Fibroblast of the aortic adventitia (primary cell): ENCODE measurements at places on chromosomes 1 and 21. TPM values are rescaled to one million over a fixed set of nuclear protein-coding genes. Genes with fewer than 3 reads are reported as not detected.

DNA sequence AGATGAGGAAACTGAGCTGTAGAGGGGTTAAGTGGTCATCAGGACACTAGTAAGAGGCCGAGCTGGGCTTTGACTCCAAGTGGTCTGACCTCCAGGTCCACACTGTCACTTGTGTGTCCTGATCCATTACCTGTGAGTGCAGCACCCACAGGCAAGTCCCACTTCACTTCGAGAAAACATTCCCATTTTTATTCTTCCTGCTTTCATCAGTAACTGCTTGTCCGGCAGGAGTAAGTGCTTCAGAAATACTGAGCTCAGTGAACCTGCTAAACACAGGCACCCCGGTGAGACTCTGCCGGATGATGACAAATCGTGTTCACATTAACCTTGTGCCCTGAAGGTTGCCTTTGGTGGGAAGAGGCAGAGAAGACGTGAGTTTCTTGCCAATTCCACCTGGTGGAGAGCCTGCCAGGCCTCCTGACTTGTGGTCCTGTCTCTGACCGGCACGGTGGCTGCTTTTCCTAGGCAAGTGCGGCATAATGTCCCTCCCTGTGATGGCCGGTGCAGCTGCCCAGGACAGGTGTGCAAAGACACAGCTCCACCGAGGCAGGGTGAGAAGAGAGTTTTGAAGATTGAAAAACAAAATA is 29.4 kb downstream of the ZBTB18 start:
- no peak for DNase-seq

DNA sequence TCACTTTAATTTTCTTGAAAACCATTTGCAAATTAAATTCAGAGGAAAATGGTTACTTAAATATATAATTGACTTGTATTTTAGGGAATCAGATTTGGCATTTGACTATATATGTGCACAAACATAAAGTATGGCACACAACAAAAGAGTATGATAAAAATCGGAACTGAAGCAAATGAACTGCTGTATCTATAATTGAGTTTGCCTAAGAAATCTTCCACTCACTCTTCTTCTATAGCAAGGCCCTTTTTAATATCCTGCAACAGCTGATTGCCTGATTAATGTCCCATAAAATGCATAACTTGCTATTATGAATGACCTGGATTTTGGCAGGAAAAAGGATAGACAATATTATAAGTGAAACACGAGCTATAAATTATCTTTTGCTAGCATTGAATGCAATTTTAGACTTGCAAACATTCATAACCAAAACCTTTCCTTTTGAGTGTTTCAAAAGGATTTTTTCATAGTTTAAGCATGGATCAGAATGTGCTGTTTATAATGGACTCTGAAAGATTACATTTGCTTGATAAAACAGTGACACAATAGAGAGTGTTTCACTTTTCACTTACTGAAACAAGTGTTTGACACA is 2204.3 kb downstream of the MRPL39 start:
- DNase-seq: no peak

GRCh38 chr1:78553859-78554258 is 63.1 kb downstream of the PTGFR start:
- DNase-seq: no peak

DNA sequence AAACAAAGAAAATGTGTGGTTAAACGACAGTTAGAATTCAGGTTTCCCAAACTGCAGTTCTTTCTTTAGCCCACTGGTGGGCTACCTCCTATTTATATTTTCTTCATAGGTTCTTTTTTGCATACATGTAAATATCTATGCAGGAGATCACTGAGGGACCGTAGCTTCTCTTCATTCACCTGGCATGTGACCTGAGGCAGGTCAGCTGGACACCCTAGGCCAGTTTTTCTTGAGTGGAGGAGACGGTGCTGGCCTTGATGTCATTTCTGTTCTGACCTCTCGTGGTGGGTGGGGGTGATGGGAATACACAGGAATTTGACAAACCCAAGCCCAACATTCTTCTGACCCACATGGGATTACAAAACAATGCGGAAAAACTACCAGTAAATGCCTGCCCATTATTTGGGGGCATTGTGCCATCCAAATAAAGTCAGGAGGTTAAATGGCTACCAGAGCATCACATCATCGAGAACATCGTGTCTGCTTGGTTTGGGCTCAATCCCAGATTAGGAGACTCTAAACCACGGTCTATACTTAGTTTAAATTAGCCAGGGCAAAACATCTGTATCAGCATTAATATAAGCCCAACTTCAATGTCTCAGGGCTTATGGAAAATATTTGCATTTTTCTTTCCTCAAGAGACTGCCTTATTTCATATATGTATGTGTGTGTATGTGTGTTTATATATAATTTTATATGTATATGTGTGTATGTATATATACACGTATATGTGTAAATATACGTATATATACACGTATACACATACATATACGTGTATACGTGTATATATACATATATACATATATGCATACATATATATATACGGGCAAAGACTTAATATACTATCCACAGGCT is 7.4 kb upstream of the IRF2BP2 start:
- peak; percentile 74 for DNase-seq

Gene CD5L
- total RNA-seq: not detected in 2 replicates

DNA sequence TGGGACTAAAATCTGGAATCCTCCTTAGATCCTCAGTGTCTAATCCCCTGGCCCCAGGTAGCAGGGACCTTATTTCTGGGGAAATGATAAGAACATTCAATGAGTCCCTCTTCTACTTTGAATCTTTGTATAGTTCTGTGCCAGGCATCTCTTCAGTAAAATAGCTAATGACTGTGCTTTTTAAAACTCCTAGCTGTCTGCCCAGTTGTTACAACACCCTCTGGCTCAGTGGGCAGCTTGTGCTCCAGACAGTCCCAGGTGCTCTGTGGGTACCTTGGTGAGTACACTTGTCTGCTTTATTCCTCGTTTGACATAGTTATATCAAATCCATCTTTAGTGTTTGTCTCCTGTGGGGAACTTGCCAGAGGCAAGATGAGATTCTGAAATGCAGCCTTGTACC is 18.0 kb downstream of the TGFB2 start:
- DNase-seq: no peak

DNA sequence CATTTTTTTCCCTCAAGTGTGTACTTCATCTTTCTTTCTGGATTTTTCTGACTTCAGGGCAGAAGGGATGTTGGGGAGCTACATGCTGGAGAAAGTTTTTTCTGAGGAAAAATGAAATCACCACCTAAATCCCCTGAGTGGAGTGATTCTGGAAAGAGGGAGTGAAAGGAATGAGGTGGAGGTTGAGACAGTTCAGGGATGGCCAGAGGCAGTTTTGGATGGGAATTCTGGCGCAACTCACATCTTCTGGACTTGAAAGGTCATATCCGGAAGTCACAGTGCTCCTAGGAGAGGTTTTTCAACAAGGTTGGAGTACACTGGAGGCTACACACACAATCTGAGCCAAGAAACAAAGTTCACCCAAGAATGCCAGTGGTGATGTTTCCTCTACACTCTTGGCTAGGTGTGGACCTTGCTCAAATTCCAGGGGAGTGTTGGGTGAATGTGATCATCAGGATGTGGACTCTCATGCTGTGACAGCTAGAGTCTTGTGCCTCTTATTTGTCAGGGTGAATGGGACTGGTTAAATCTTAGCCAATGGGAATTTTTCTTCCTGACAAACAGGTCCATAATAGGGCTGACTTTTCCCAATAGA is 161.5 kb downstream of the HLX start:
- DNase-seq: peak; percentile 18

DNA sequence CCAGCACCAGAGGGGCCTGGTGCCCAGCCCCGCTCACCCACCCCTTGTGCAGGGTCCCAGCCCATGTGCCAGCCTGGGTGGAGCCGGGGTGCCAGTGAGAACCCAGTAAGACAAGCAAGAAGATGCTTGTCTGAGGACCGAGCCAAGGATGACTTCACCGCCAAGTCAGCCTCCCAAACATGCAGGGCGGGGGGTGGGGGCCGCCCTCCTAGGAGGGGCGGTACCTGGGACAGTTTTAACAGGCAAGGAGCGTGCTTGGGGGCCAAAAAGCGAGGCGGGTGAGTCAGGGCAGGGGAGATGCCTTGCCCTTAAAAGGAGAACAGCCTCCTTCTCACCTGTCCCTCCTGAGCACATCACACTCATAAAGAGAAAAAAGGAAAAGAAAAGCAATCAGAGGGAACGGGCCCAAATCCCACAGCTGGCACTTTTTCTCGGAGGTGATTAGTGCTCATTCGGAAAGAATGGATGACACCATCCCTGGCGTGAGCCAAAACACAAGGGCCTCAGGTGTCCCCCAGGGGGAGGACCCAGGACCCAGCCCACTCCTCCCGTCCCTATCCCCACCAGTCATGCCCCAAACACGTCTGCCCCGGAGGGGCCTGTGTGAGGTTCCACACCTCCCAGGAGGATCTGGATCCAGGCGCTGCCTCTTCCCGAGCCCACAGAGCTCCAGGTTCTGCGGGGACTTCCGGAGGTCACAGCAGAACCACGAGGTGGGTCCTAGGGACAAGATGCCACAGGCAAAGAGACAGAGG is 77.6 kb upstream of the IFFO2 start:
- DNase-seq: peak; percentile 11

Gene SAMSN1
- 0.27 TPM in 1 of 2 replicates, not detected in the other for total RNA-seq

DNA sequence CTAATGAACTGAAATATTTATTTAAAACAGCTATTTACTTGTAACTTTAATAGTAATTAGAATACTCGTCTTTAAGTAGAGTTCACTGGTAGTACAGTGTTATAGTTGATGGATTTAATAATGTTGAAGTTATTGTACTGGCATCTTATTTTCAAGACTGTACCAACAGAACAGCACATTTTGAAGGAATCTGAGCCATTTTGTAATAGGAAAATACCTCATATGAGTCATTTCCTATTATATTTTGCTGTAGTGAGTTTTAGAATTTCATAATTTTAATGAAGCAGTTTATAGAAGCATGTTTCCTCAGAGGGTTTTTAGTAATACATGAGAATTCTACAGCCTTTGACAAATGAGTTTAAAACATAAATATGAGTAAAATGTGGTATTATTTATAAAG is 258.3 kb downstream of the OLFM3 start:
- DNase-seq: peak; percentile 60

DNA sequence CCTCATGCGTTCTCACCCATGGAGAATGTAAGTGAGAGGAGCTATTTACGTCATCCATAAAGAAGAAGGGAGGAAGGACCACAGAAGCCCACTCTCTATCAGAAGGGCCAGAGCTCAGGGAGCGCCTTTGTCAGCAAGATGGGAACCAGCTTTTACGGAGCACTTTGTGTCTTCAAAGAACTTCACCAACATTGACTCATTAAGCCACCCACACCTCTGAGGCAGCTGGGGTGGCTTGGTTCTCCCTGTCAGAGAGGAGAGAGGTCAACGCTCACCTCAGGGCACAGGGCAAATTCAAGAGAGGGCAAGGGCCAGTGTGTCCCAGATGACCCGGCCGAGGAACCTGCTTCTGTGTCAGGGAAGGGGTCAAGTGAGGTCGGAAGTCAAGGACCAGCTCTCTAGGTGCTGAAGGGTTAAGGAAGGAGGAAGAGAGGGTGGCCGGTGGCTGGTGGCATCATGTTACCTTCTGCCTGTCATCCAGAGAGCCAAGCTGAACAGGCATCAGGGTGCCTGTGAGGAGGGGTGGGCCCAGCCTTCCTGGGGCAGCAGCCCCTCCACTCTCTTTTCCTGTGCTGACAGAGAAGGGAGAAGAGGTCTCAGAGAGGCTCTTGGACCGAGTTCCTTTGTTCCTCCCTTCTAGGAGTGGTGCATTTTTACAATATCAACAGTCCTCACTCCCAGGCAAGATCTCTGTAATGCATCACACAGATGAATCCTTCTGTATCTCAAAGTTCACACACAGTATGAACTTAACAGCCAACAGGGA is 109.0 kb downstream of the ETS2 start:
- peak; percentile 43 for DNase-seq

DNA sequence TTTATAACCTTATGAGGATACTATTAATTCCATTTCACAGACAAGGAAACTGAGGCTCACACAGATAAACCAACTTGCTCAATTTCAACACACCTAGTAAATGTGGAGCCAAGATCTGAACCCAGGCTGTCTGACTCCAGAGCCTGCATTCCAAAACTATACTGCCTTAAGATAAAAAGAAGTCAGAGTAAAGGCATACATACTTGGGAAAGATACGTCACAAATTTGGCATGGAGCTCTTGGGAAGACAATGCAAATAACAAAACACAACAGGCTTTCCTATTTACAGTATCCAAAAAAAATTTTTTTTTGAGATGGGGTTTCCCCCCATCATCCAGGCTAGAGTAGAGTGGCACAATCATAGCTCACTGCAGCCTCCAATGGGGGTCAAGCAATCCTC is 5.9 kb downstream of the AKT3 start:
- peak; percentile 17 for DNase-seq

DNA sequence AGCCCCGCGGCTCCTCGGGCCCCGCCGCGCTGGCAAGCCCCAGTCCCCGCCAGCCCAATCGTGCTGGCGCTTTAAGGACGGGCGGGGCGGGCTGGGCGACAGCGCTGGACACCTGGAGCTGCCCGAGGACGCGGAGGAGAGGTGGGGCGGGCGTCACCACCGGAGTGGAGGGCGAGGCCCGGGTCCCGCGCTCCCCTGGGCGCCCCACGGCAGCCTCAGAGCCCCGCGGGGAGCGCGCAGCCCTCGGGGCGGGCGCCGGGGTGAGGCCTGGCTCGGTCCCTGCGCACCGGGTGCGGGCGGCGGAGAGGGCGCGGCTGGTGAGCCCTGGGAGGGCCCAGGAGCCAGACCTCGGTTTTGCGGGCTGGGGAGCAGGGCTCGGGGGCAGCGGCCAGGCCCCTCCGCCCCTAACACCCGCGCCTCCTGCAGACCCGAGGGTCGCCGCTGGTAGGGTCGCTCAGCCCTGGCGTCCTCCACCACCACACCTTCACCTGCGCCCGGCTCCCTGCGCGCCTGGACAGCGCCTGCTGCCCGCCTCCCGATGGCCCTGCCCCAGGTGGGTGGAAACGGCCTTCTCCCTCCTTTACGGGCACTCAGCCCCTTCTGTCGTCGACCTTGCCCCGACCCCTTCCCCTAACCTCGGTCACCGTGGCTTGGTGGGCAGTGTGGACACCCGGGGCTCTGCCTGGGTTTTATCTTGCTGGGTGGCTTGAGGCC is at the start of gene TMEM61:
TMEM61 (plus strand) TSS at position 101 of the 714 bp plus-strand sequence; CDS start at position 539, 438 bp downstream.
- no peak for DNase-seq

Gene ARHGEF16
- total RNA-seq: 0.18 TPM in 1 of 2 replicates, not detected in the other
